ENCODE measurements at places on chromosomes 4 and X.

DNA sequence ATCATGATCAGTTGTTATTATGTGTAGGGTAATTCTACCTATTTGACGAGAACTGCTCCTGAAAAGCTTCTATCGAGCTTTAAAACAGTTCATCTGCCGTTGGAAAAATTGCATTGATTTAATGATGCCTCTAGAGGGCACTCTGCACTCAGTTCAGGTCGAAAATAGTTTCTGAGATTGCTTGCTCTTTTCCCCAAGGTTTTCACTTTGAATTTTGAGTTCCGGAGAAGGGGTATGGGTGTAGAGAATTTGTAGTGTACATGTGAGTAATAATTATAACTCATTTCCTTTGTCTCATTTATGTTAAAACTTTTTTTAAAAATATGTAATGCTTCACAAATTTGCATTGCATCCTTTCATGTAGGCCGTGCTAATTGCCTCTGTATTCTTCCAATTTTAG is 28.4 kb upstream of the TNIP3 start:
- no peaks in the 10 kb centered on the region for H3K27me3 ChIP-seq
- peak overlapping the region; percentile 70 for H3K4me3 ChIP-seq
- DNase-seq: no peak
- peak overlapping the region; percentile 86 for H3K27ac ChIP-seq

DNA sequence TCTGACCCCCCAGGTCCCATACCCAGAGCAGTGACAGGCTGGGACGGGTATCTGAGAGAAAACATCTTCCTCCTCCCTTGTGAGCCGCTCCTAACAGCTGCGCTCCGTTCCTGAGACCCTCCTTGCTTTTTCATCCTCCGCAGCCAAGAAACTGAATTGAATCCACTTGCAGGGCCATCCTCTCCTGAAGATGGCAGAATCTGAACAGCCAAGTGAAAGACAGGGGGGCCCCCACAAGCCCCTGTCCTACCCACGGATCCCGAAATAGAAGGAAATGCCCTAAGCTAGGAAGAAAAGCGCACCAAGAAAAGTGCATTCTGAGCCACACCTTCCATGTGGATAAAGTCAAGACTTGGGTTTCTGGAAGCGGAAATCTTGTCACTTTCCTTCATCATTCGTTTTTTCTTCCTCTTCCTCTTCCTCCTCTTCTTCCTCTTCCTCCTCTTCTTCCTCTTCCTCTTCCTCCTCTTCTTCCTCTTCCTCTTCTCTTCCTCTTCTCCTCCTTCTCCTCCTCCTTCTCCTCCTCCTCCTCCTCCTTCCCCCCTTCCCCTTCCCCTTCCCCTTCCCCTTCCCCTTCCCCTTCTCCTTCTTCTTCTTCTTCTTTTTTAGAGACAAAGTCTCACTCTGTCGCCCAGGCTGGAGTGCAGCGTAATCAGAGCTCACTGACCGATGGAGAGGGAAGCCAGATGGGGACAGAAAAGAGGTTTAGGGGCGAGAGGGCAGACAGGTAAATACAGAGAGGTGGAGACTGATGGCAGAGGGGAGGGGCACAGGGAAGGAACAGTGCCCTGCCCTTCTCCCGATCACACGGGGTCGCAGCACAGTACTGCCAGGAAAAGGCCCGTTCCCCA is 86.0 kb upstream of the WWC2 start:
- H3K4me1 ChIP-seq: no peaks in the 10 kb centered on the region
- H3K36me3 ChIP-seq: no peaks in the 10 kb centered on the region
- peaks cover 45% of the 10 kb centered on the region for H3K27me3 ChIP-seq
- no peak overlapping the region for H3K4me3 ChIP-seq
- no peak overlapping the region for H3K27ac ChIP-seq
- DNase-seq: no peak

DNA sequence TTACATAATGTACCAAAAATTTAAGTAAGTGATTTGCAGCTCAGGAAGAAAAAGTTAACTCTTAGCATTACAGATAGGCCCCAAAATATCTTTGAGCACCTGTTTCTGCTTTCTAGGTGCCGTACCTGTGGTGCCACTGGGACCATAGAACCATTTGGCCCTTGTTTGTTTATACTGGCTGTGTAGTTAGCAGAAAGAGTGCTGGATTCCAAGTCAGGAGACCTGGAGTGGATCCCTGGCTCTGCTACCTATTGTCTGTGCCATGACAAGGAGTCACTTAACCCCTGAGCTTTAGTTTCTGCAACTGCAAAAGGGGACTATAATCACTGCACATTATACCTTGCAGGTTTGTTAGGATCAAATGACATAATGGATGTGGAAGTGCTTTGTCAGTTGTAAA is 137.8 kb upstream of the GPR101 start:
- H3K27ac ChIP-seq: no peak overlapping the region
- no peak for DNase-seq
- H3K4me1 ChIP-seq: no peaks in the 10 kb centered on the region
- H3K4me3 ChIP-seq: no peak overlapping the region

GRCh38 chrX:143121477-143121876 is 95.7 kb downstream of the SPANXN4 start:
- H3K27me3 ChIP-seq: no peaks in the 10 kb centered on the region
- H3K36me3 ChIP-seq: no peaks in the 10 kb centered on the region
- H3K27ac ChIP-seq: no peak overlapping the region
- no peak for DNase-seq

DNA sequence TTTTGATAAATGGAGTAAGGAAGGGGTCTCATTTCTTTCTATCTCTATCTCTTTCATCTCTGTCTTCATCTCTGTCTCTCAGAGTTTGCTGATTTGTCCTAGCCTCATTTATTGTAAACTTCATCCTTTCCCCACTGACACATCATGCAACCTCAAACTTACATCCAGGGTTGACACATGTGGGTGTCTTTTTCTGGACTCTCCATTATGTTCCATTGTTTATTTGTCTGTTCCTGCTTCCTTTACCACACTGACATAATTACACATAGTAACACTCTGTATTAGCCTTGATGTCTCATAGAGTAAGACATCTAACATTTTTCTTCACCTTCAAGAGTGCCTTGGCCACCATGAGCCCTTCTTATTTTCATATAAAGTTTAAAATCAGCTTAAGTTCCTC is 8.1 kb upstream of the SRD5A3 start:
- H3K4me3 ChIP-seq: no peak overlapping the region
- peaks cover 4% of the 10 kb centered on the region for H3K4me1 ChIP-seq
- no peak overlapping the region for H3K27ac ChIP-seq
- no peak for DNase-seq
- H3K36me3 ChIP-seq: no peaks in the 10 kb centered on the region

- H3K27ac ChIP-seq: peak overlapping the region; percentile 99
- peak; percentile 13 for DNase-seq
- H3K4me3 ChIP-seq: peak overlapping the region; percentile 91
- H3K4me1 ChIP-seq: peaks cover 15% of the 10 kb centered on the region
- no peaks in the 10 kb centered on the region for H3K27me3 ChIP-seq
- H3K36me3 ChIP-seq: no peaks in the 10 kb centered on the region
Observed at GRCh38 chrX:49155243-49155899, 7.2 kb upstream of the MAGIX start.

DNA sequence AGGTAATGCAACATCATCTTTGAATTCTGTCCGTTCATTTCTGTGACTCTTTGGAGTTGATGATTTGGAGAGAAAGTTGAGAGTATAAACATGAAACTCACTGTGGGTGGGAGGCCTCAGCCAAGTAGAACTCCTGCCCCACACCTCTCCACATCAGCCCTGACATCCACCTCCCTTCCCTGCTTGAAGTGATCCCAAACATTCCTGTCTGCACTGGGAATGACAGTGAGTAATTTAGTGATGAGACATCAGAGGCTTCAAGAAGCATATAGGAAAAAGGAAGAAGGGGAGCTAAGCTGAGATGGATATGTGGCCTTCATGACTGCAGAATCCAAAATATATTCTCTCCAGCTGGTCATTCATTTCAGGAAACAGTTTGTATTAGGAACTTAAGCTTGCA is 151.8 kb downstream of the SPATA18 start:
- no peaks in the 10 kb centered on the region for H3K36me3 ChIP-seq
- no peak overlapping the region for H3K27ac ChIP-seq
- H3K4me1 ChIP-seq: peaks cover 3% of the 10 kb centered on the region
- DNase-seq: no peak
- no peaks in the 10 kb centered on the region for H3K27me3 ChIP-seq
